Mucosa of gallbladder (tissue), 1 donor: ENCODE measurements at places on chromosomes 6 and 20. TPM values are rescaled to one million over a fixed set of nuclear protein-coding genes. Genes with fewer than 3 reads are reported as not detected.

PM20D2 gene
- total RNA-seq: 17.3 TPM

GRCh38 chr20:62918147-62918546 is 8.2 kb downstream of the DIDO1 start:
- DNase-seq: no peak

DNA sequence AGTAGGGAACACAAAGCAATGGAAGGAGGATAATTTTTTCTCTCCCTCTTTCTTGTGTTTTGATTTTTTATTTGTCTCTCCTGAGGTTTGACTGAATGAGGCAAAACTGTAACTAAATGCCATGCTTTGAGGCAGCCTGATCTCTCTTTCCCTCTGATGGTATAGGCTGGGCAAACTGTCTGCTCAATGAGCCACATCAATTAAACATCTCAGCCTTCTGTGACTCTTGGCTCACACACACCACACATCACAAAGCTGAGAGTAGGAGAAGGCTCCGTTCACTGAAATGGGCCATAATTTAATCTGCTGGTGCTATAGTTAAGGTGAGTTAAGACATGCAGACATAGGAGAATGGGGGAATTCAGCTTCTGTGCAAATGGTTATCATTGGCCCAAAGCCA is 28.1 kb upstream of the SCGN start:
- no peak for DNase-seq

DNA sequence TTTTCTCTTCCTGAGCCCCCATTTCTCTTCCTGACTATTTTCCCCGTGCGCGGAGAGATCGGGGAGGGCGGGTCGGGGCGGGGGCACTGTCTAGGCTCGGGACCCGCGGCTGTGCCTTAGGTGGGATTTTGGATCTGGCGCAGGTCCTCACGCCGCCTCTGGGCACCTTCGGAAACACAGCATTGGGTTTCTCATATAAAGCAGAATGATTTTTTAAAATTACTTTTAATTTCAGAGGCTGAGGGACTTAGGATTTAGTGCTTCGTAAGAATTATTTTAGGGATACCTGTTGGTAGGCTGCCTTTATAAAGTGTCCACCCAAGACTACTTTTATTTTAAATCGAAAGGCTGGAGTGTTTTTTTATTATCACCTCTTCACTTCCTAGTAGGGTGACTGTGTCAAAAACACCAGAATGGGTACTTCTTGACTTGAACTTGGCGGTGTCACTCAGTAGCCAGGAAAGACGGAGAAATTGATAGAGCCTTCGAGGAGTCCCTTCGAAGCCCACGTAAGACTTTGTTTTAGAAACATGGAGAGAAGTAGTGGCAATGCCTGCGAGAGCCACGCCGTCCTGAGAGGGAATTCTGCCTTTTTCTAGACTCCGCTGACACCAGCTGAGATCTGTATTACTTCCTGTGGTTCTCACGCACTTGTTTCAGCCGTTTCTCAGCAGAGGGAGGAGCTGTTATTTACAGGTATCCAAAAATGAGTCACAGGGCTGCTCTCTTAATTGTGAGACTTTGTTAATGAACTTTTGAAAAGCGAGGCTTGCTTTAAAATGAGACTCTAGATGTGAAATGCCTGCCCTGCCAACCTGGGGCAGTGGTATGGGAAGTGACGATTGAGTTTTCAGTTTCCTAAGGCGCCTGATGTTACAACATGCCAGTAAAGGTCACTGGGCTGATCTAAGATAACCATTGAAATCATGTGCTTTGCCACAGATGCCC is 667 bp downstream of the STX11 start:
- peak; percentile 13 for DNase-seq

DNA sequence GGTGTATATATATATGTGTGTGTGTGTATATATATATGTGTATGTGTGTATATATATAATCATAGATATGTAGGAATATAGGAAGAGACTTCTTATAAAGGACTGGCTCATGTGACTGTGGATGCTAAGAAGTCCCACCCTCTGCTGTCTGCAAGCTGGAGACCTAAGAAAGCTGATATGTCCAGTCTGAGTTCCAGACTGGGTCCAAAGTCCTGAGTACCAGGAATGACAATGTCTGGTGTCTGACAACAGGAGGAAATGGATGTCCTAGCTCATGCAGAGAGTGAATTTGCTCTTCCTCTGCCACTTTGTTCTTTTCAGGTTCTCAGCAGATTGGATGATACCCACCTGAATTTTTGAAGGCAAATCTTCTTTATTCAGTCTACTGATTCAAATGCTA is 7.1 kb downstream of the ALDH5A1 start:
- peak; percentile 52 for DNase-seq

DNA sequence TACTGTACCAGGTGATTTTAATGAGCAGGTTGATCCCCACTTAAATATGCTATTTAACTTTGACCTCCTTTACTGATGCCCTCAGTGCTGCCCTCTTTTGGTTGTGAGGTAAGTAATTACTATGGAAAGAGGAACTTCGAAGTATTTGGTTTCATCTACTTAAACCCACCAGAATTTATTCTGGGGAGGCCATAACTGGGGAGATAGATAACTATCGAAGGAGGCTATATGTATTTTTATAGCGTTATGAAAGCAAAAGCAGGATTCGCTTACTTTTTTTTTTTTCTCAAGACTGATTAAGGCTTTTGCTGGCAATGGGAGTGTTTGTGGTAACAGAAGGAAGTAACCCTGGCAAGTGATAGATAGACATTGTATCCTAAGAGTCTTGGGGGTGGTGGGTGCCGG is 168.9 kb upstream of the CENPW start:
- DNase-seq: no peak

GRCh38 chr6:158518191-158519127 is 41.4 kb upstream of the TMEM181 start:
- DNase-seq: peak; percentile 53
